ENCODE measurements at places on chromosomes 4 and X.

DNA sequence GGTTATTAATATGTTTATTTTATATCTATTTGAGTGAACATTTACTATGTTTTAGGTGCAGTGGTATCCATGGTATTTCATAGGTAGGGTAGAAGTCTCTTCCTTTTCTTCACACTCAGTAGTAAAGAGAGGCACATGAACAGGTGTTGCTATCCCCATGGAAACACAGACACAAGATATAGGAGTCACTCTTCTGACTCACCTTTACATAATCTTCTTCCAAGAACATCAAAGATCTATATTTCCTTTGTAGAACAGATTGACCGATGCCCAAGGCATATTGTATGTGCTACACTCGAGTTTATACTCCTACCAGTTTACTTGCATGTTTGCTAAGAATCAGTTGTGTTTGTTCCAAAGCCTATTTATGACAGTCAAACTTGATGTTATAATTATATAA is 1997.4 kb downstream of the C4orf33 start:
- DNase-seq: no peak

GRCh38 chr4:171588051-171588545 is 225.1 kb upstream of the GALNTL6 start:
- no peak for DNase-seq

GRCh38 chr4:138871555-138871875 is 144.1 kb upstream of the NOCT start:
- no peak for DNase-seq

- no peak for DNase-seq
These were observed 162.2 kb upstream of the GPR101 start for GRCh38 chrX:137195991-137196390.

- no peak for DNase-seq
These were observed 58.6 kb downstream of the ELOVL6 start for GRCh38 chr4:110139815-110140214.

- DNase-seq: peak; percentile 3
These were observed 474.0 kb upstream of the TECRL start for GRCh38 chr4:64883087-64883807.

- no peak for DNase-seq
These were observed 57.0 kb upstream of the PLAC8 start for GRCh38 chr4:83171436-83172039.

DNA sequence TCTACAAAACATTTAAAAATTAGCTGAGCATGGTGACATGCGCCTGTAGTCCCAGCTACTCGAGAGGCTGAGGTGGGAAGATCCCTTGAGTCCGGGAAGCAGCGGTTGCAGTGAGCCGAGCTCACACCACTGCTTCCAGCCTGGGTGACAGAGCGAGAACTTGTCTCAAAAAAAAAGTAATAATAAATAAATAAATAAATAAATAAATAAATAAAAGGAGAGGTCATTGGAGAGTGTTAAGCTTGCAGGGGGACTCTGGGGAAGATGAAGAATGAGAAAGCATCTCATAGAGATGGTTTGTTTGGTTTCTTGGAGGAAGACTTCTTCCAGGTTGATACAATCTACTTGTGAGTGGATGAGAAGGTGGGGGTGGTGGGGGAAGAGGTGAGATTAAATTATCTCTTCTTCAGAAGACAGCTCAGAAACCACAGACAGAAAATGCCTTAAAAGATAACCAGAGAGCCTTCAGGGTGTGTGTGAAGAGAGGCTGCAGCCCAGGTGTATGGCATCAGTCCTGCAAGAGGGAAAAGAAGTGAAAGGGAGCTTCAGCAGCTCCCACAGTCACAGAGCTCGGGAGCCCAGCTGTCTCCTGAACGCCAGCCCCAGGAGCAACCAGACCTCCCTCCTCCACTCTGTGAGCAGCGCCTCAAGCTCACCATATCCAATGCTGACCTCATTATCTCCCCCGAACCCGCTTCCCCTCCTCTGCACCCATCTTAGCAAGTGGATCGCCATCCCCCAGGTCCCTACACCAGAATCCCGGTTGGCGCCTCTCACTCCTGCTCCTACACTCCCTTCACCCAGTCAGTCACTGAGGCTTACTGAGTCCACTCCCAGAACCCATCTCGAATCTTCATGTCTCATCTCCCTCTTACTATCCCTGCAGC is 48.2 kb downstream of the RBM47 start:
- peak; percentile 16 for DNase-seq

- no peak for DNase-seq
These were observed 230.6 kb upstream of the GPRIN3 start for GRCh38 chr4:89538171-89538570.

DNA sequence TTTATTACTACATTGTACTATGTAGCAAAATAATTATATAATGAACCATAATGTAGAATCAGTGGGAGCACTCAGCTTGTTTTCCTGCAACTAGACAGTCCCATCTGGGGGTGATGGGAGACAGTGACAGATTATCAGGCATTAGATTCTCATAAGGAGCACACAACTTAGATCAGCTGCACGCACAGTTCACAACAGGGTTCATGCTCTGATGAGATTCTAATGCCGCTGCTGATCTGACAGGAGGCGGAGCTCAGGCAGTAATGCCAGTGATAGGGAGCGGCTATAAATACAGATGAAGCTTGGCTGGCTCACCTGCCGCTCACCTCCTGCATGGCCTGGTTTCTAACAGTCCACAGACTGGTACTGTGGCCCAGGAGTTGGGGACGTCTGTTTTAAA is 199.2 kb downstream of the MAB21L2 start:
- DNase-seq: no peak

DNA sequence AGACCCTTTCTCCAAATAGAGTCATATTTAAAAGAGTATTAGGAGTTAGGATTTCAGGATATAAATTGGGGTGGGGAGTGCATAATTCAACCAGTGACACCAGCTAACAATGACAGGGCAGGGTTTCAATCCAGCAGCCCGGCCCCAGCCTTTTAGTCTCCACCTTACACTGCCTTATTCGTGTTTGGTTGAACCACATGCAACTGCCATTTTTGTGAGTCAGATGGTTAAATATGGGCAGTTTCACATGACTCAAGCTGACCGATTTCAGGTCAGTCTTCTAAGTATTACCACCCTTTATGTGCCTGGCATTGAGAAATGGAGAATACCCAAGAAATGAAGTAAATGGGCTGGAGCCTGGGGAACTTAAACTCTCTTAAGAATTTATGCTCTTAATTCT is 102.8 kb downstream of the STOX2 start:
- DNase-seq: no peak

- DNase-seq: no peak
These were observed 35.1 kb upstream of the TAPT1 start for GRCh38 chr4:16261313-16261878.

DNA sequence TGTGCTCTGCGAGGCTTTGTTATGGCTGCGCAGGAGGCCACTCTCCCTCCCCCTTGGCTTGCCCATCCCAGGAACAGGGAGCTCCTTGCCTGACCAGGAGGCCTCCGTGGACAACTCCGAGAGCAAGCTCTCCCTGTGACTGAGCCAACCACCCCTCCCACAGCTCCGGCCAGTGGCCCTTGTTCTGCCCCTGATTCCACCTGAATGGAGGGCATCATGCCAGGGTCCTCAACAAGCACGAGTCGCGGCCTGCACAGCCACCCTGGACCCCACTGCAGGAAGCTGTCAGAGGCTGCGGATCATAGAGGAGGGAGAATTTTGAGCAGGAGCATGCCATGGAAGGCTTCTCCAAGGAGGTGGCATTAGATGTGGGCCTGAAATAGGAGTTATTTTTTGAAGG is 44.8 kb upstream of the GRPEL1 start:
- DNase-seq: no peak

Data from activated CD4-positive, alpha-beta T cell treated with anti-CD3 and anti-CD28 coated beads for 48 hours (primary cell).